ENCODE measurements at places on chromosomes 2 and 18.

GRCh38 chr2:30758191-30758651, 49.0 kb downstream of the CAPN13 start:
- DNase-seq: no peak

DNA sequence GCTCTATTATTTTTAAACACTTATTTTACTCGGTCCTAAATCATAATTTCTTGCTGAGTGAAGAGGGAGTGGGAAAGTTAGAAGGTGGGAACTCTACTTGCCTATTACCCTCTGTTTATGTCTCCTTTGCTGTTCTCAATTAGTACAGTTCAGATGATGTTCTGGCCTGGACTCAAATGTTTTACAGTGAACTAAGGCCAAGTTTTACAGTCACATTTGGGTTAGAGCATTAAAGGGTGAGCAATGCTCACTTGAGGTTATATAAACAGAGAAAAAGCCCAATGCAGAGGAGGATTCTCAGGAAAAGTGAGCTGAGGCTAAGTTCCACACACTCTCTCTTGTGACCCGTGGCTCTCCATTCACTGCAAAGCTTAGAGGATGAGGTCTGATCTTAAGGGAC, 52.4 kb downstream of the ITSN2 start:
- no peak for DNase-seq

- DNase-seq: no peak
These were observed 101.6 kb downstream of the INO80D start for GRCh38 chr2:205984381-205984780.

- no peak for DNase-seq
These were observed 42.5 kb downstream of the KIAA2012 start for GRCh38 chr2:202115479-202115971.

GRCh38 chr2:149799013-149799705, 211.6 kb upstream of the MMADHC start:
- no peak for DNase-seq

DNA sequence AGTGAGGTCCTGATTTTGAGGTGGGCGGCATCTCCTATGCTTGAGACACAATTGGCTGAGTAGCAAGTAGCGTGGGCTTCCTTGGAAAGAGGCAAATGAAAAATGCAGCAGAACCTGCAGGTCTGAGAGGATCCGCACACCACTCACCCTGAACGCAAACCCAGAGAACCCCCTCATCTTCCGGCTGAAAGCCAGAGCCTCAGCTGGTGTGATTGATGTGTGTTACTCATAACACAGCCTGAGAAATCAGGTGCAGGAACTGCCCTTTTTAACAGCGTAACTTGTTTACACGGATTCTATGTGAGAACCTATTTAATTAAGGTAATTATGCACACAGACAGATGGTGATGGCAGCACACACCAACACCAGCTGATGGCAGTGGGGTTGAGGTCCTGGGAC, 123.4 kb downstream of the MRO start:
- no peak for DNase-seq

GRCh38 chr2:121521359-121521758, 9.3 kb upstream of the RNU4ATAC start:
- DNase-seq: no peak

DNA sequence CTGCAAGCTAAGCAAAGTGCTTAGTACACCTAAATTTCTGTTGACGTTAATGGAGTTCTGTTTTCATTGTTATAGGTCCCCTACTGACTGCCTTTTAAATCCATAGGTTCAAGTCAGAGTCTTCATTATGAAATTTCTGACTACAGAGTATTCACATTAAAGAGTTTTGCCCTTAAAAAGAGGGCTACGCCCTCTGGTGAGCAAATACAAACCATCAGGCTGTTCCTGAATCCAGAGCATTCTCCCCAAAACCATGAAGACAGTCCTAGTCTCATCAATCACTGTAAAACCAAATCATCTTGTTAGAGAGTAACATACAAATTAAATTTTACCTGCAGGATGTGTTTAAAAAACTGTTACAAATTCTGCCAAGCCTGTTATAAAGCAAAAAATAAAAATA, 1091.7 kb downstream of the TDRD15 start:
- DNase-seq: no peak

DNA sequence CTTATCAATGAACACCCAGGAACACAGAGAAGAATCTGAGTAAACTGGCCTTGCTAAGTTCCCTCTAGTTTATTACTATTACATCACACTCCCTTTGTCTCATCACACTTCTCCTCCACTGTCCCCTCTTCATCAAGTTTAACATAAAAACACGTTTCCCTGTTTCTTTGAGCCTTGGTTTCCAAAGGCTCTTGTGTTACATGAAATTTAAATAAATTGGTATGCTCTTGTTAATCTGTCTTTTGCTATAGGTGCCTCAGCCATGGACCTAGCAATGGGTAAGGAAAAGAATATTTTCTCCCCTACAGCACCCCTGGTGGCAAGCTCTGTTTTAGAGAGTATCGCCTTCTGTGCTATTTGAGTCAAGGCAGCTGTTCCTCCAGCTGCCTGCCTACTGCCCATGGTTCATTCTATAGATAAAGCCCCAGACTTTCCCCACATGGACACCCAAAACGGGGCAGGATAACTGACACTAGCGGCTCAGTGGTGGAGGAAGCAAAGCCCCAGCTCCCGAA, 31.8 kb downstream of the TGIF1 start:
- peak; percentile 8 for DNase-seq

GRCh38 chr2:30741576-30741975, 65.7 kb downstream of the CAPN13 start:
- DNase-seq: no peak

Data from stimulated activated CD4-positive, alpha-beta T cell treated with anti-CD3 and anti-CD28 coated beads, Interleukin-4, amount 100 ng/mL, for 1 hour (primary cell).